Amniotic stem cell (primary cell): ENCODE measurements at places on chromosomes 11 and 22.
A peak's percentile ranks its signal among the peaks of the same experiment; 100 is the strongest.

- DNase-seq: no peak
Observed at GRCh38 chr11:35388061-35388460, 31.3 kb downstream of the SLC1A2 start.

DNA sequence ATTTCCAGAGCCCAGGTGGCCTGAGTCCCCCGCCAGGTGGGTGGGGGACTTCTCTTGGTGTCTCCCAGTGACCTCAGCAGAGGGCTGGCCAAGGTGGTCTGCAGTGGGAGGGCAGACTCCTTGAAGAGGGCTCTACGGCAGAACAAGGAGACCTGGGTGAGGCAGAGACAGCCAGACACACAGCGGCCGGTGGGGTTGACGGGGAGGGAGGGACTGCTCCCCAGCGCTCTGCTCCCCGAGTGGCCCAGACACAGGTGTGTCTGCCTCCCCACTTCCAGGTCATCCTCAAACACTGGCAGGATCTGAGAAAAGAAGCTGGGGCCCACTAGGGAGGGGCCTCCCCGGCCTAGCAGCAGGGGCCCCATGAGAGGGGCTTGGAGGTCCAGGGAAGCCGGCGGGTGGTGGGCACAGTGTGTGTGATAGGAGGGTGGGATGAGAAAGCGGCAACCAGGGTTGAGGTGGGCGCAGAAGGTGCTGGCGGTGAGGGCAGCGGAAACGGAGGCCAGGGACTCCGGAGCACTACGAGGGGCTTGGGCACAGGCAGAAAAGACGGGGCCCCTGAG lies 30.1 kb downstream of the SYT7 start:
- no peak for DNase-seq

DNA sequence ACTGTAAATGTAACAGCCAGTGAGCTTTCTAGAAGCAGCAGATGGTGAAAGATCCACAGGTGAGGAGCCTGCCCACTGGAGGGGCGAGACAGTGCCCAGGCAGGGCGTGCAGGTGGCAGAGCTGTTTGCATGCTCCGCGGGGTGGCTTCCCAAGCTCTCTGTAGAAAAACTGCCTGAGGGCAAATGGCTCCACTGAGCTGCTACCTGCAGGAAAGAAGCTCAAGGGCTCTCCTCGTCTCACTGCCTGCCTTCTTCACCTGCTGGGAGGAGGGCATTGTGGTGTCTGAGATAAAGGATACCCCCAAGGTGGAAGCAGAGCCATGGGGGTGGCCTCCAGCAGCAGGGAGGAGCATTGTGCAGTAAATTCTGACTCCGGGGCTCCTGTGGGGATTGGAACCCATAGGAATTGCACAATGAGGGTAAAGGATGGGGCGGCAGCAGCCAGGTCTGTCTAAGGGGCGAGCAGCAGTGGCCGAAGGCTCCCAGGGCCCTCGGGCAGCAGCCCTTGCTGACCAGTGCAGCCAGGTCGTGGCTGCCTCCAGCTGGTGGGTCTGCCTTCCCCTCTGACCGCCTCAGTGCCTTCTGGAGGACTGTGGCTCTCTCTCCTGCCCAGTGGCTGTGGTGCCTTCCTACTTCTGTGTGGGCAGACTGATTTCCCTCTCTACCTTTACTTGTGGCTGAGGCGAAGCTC lies 28.0 kb upstream of the CABP7 start:
- DNase-seq: no peak

GRCh38 chr11:134942681-134943080 lies 530.6 kb upstream of the B3GAT1 start:
- no peak for DNase-seq

GRCh38 chr22:46122511-46122971 lies 27.8 kb upstream of the PPARA start:
- DNase-seq: peak; percentile 41

GRCh38 chr11:27514558-27514957 lies 8.0 kb upstream of the LIN7C start:
- DNase-seq: no peak

GRCh38 chr11:132022733-132023478 lies 652.5 kb downstream of the NTM start:
- DNase-seq: no peak

DNA sequence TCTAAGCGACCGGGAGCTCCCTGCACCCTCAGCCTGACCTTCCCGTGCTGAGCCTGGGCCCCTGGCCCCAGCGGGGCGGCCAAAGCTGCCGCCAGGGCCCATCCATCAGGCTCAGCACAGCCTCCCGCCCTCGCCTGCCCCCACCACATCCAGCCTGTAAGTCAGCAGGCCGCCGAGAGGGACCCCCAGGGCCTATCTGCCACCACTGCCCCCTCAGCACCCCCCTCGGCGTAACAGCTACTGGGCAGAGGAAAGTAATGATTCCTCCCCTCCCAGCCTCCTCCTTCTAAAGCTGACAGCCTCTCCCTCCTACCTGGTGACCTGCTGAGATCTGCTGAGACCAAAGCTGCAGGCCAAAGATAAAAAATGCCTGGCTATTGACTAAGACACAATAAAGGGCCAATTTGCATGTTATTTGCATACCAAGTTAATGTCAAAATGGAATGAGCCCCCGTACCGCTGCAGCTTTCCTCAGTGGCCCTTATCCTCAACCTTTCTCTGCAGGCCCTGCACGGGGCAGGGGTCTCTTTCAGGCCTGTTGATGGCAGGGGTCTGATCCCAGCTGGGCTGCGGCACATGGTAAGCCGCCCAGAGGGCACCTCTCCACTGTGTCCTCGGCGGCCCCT lies 51.6 kb downstream of the RPUSD4 start:
- DNase-seq: no peak

DNA sequence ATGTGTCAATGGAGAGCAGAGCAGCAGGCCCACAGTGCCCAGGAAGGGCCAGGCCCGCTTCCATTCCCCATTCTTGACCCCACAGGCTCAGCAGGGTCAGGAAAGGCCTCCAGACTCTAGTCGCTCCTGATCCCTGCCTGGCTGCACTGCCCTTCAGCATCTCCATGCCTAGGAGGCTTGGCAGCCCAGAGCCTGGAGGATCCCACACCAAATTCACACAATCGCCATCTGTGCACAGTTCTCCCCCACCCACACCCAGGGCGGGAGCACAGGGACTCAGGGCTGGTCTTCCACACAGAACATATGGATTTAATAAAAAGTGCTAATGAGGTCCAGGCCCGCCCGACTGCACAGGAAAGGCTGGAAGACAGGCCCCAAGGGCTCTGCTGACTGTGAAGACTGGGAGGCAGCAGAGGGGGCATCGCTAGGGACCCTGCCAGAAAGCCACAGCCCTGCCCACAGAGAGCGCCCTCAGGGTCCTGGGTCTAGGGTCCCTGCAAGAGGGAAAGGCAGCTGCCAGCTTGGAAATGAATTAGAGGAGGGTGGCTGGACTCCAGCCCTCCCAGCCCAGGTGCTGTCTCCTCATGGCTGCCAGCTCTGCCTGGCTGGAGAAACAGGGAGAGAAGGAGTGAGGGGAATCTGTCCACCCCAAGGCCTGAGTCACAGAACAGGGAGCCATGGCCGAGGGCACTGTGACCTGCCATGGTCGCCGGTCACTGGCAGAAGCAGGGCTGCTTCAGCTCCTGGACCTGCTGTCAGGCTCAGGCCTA lies 39.7 kb downstream of the DKK3 start:
- DNase-seq: no peak
